Muscle of leg (tissue), 16 donors: ENCODE measurements at places on chromosomes 1 and 21. TPM values are rescaled to one million over a fixed set of nuclear protein-coding genes. Genes with fewer than 3 reads are reported as not detected.

Gene HSD3B2
- not detected for total RNA-seq

GRCh38 chr1:216549796-216550195 lies 126.5 kb upstream of the USH2A start:
- H3K4me1 ChIP-seq = peaks cover 2% of the 10 kb centered on the region
- no peaks in the 10 kb centered on the region for H3K36me3 ChIP-seq
- H3K27me3 ChIP-seq = no peaks in the 10 kb centered on the region
- H3K27ac ChIP-seq = no peak overlapping the region
- peak; percentile 60 for DNase-seq
- H3K4me3 ChIP-seq = no peak overlapping the region

DNA sequence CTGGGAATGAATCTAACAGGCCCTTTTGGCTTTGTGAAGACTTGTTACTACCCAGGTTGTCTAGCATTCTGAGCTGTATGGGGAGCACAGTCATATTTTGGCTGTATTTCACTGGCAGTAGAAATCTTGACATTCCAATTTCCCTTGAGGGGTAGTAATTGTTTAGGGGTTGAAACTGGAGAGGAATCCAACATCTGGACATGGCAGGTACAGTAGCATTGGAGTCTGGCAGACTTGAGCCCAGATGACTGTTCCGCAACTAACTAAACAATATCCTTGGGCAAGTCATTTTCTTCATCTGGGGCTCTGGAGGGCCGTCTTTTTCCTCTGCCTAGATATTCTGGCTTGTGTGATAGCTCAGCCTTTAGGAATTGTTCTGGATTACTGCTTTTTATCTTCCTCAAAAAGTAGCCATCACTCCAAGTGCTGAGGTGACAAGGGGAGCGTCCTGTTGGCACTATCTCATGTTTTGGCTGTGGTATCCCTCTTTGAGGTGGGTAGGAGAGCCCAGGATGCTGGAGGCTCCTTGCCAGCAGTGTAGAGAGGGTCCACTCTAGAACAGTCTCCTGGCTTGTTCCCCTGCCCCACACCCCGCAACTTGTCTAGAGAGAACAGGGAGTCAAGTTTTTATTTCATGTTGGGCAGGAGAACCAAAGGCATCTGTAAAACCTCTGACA lies 22.7 kb upstream of the NBL1 start:
- no peak for DNase-seq
- no peaks in the 10 kb centered on the region for H3K27me3 ChIP-seq
- peaks cover 34% of the 10 kb centered on the region for H3K36me3 ChIP-seq

- no peak overlapping the region for H3K27ac ChIP-seq
- no peaks in the 10 kb centered on the region for H3K36me3 ChIP-seq
- peaks cover 11% of the 10 kb centered on the region for H3K4me1 ChIP-seq
Observed at GRCh38 chr1:228812961-228813360, 77.7 kb downstream of the RHOU start.

DNA sequence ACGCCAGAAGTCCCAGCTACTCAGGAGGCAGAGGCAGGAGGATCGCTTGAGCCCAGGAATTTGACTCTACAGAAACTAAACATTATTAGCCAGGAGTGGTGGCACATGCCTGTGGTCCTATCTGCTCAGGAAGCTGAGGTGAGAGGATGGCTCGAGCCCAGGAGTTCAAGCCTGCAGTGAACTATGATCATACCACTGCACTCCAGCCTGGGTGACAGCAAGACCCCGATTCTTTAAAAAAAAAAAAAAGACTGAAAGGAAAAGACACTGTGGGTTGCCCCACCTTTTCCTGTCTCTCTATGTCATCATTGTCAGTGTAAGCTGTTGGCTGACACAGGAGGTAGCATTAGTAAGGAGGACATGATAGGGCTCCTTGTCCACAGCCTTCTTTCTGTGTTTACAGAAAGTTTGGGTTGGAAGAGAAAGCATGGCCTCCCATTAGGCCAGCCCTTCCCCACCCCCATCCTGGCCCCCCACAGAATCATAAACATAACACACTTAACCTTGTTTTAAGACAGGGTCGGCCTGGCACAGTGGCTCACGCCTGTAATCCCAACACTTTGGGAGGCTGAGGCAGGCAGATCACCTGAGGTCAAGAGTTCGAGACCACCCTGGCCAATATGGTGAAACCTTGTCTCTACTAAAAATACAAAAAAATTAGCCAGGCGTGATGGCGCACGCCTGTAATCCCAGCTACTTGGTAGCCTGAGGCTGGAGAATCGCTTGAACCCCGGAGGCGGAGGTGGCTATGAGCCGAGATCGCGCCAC lies 20.6 kb upstream of the RCAN3 start:
- no peaks in the 10 kb centered on the region for H3K4me1 ChIP-seq
- H3K36me3 ChIP-seq = no peaks in the 10 kb centered on the region
- no peak overlapping the region for H3K4me3 ChIP-seq
- DNase-seq = no peak

Gene MCOLN2
- total RNA-seq = 0.18 TPM

DNA sequence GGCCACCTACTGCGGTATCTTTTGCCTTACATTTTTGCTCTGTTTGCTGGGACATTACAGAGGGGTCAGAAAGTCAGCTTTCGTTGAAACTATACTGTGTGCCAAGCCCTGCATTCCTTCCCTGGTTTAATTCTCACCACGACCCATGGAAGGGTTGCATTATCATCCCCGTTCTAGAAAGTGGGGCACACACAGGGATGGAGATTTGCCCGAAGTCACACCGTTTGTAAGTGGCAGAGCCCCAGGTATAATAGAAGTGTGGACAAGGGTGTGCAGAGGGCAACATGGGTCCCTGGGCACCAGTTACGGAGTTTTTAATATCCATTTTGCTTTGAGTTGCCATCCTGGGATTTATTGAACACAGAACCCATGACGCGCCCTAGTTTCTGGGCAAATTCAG lies 11.8 kb downstream of the DMRTB1 start:
- no peak overlapping the region for H3K4me3 ChIP-seq
- H3K4me1 ChIP-seq = peaks cover 2% of the 10 kb centered on the region
- no peak overlapping the region for H3K27ac ChIP-seq
- H3K36me3 ChIP-seq = no peaks in the 10 kb centered on the region
- peaks cover 2% of the 10 kb centered on the region for H3K27me3 ChIP-seq
- DNase-seq = no peak

DNA sequence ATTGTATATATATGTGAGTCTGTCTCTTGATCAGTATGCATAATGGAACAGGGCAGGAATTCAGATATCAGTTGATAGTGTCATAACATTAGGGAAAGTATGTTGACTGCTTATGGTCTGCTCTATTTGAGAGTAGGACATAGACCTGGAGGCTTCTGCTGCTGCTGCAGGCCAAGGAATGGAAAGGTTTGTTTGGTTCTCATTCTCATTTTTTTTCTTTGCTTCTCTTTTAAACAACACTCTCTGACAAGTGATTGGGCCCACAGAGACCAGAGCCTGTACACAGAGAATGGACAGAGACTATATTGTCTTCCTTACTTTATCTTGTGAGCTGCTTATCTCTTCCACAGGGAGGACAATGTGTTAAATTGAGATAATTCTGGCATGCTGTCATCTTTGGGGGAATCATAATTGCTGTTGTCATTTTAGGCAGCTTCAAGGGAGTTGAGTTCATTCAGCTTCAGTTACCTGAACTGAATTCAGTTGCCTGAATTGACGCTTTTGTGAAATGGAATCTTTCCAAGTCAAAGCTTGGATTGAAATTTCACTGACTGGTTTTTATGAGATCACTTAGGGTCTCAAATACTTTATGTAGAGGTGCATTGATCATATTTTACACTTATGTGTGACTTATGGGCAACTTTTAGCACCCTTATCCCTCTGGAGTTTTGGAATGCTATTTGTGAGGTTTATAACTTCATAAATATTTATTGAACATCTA lies 16.9 kb downstream of the CAP1 start:
- no peak overlapping the region for H3K4me3 ChIP-seq
- DNase-seq = no peak
- H3K27me3 ChIP-seq = no peaks in the 10 kb centered on the region
- H3K36me3 ChIP-seq = peaks cover 27% of the 10 kb centered on the region
- H3K4me1 ChIP-seq = no peaks in the 10 kb centered on the region

- H3K4me1 ChIP-seq = peaks cover 58% of the 10 kb centered on the region
- no peaks in the 10 kb centered on the region for H3K36me3 ChIP-seq
- H3K4me3 ChIP-seq = no peak overlapping the region
- peak; percentile 85 for DNase-seq
Observed at GRCh38 chr1:210259561-210259960, 27.0 kb downstream of the SERTAD4 start.

Gene SERTAD4
- 6.3 TPM for total RNA-seq

- no peak for DNase-seq
- no peaks in the 10 kb centered on the region for H3K4me1 ChIP-seq
- H3K4me3 ChIP-seq = no peak overlapping the region
- H3K36me3 ChIP-seq = no peaks in the 10 kb centered on the region
Observed at GRCh38 chr1:3053366-3053980, 15.5 kb upstream of the PRDM16 start.

GRCh38 chr1:93613898-93614297 lies 67.7 kb downstream of the BCAR3 start:
- peaks cover 68% of the 10 kb centered on the region for H3K4me1 ChIP-seq
- H3K4me3 ChIP-seq = peak overlapping the region; percentile 34
- peak; percentile 87 for DNase-seq
- no peaks in the 10 kb centered on the region for H3K36me3 ChIP-seq

Gene SDC3
- 21.9 TPM for total RNA-seq

- no peak overlapping the region for H3K27ac ChIP-seq
- H3K36me3 ChIP-seq = no peaks in the 10 kb centered on the region
- peaks cover 16% of the 10 kb centered on the region for H3K4me1 ChIP-seq
- H3K4me3 ChIP-seq = no peak overlapping the region
Observed at GRCh38 chr1:30381671-30382365, 341.6 kb downstream of the MATN1 start.

GRCh38 chr1:240526312-240526711 lies 85.6 kb downstream of the GREM2 start:
- DNase-seq = peak; percentile 72
- H3K4me1 ChIP-seq = peaks cover 17% of the 10 kb centered on the region
- H3K27ac ChIP-seq = peak overlapping the region; percentile 42
- H3K36me3 ChIP-seq = no peaks in the 10 kb centered on the region

Gene DYNLT5
- total RNA-seq = 4.0 TPM

GRCh38 chr1:165994107-165994506 lies 166.7 kb downstream of the UCK2 start:
- peaks cover 3% of the 10 kb centered on the region for H3K4me1 ChIP-seq
- H3K27ac ChIP-seq = no peak overlapping the region
- H3K27me3 ChIP-seq = no peaks in the 10 kb centered on the region

Gene SFT2D2
- 15.7 TPM for total RNA-seq

Gene CR2
- total RNA-seq = 0.04 TPM

Gene COL16A1
- 229 TPM for total RNA-seq

- no peaks in the 10 kb centered on the region for H3K4me1 ChIP-seq
- H3K27ac ChIP-seq = no peak overlapping the region
- H3K27me3 ChIP-seq = no peaks in the 10 kb centered on the region
- no peaks in the 10 kb centered on the region for H3K36me3 ChIP-seq
Observed at GRCh38 chr1:107570768-107571167, 394.2 kb downstream of the VAV3 start.

GRCh38 chr1:41317361-41317760 lies 43.9 kb upstream of the FOXO6 start:
- peaks cover 28% of the 10 kb centered on the region for H3K4me1 ChIP-seq
- no peak for DNase-seq
- H3K27ac ChIP-seq = no peak overlapping the region

DNA sequence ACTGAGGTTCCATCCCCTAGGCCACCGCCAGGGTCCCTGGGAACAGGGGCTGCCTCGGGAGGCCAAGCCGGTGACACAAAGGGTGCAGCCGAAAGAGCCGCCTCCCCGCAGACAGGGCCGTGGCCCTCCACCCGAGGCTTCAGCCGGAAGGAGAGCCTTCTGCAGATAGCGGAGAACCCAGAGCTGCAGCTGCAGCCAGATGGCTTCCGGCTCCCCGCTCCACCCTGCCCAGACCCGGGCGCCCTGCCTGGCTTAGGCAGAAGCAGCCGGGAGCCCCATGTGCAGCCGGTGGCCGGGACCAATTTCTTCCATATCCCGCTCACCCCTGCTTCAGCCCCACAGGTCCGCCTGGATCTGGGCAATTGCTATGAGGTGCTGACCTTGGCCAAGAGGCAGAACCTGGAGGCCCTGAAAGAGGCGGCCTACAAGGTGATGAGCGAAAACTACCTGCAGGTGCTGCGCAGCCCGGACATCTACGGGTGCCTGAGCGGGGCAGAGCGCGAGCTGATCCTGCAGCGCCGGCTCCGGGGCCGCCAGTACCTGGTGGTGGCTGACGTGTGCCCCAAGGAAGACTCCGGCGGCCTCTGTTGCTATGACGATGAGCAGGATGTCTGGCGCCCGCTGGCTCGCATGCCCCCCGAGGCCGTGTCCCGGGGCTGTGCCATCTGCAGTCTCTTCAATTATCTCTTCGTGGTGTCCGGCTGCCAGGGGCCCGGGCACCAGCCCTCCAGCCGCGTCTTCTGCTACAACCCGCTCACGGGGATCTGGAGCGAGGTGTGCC lies 1.4 kb downstream of the KLHDC7A start:
- peaks cover 18% of the 10 kb centered on the region for H3K4me1 ChIP-seq
- H3K27me3 ChIP-seq = peaks cover 6% of the 10 kb centered on the region
- H3K36me3 ChIP-seq = no peaks in the 10 kb centered on the region
- H3K27ac ChIP-seq = no peak overlapping the region
